Posterior vena cava (tissue), 2 donors: ENCODE measurements at places on chromosomes 1 and 21. TPM values are rescaled to one million over a fixed set of nuclear protein-coding genes. Genes with fewer than 3 reads are reported as not detected.

DNA sequence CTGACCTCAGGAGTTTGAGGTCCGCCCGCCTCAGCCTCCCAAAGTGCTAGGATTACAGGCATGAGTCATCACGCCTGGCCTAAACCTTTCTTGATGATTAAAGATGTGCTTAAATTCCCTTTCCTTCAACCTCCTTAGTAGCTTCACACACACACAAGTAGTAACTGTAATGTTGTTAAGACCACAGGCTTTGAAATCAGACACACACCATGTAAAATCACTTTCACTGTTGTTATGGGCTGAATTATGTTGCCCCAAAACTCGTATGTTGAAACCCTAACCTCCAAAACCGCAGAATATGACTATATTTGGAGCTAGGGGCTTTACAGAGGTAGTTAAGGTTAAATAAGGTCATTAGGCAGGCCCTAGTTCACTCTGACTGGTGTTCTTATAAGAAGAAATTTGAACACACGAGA lies 180.2 kb downstream of the NR5A2 start:
- no peak for DNase-seq

DNA sequence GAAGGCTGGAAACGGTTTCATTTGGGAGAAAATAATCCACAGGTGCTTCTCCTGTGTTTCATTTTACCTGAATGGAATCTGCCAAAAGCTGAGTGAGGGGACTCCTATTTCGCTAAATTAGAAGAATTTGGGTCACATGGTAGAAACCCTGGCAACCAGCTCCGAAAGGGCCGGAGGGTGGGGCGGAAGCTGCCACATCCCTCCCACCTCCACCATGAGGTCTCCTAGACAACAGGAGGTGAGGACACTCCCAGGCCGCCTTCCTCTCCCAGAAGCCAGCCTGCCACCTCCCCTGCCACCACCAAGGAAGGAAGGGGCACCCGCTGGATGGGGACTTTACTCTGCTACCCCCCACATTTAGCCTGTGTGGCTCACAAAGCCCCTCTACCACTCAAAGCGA lies 199.9 kb upstream of the ZC3H12A start:
- no peak for DNase-seq

DNA sequence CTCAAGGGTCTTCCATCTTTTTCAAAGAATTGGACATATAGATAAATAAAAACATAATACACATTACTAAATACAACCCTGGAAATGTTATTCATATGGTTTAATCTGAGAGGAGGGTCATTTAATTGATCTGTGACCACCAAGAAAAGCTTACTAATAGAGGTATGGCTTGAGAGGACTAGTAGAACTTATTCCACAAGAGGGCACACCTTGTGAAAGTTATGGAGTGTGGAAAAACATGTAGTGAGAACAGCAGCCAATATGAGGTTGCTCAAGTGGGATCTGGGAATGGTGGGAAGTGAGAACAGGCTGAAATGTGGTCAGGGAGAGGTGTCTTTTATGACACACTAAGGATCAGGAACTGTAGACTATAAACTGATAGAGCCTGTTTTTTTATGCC lies 973.5 kb upstream of the B3GALT2 start:
- no peak for DNase-seq

DNA sequence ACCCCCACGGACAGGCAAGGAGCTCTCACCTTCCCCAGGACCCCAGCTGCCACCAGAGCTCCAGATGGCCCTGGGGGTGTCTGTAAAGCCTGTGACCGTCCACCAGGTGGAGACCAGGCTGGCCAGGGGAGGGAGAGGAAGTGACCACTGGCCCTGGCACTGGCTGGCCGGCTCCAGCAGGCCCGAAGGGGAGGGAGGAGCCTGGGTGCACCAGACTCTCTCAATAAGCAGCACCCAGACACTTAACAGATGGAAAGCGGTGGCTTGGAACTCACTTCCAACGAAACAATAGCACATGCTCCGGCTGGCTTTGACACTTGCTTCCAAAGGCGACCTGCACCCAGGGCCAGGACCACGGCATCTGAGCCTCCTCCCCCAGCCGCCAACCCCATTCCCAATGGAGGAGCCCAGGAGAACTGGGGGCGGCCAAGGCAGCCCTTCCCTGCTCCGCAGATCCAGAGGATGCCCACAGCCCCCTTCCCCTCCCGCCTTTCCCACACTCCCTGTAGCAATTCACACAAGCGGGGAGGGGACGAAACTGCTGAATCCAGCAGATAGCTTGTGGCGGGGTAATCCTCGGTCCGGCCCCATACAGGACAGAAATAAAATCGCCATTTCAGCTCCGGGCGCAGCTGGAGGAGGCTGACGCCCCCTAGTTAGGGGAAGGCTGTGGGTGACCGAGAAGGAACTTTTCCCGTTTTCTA lies 742 bp upstream of the PDE9A start:
- peak; percentile 89 for DNase-seq

DNA sequence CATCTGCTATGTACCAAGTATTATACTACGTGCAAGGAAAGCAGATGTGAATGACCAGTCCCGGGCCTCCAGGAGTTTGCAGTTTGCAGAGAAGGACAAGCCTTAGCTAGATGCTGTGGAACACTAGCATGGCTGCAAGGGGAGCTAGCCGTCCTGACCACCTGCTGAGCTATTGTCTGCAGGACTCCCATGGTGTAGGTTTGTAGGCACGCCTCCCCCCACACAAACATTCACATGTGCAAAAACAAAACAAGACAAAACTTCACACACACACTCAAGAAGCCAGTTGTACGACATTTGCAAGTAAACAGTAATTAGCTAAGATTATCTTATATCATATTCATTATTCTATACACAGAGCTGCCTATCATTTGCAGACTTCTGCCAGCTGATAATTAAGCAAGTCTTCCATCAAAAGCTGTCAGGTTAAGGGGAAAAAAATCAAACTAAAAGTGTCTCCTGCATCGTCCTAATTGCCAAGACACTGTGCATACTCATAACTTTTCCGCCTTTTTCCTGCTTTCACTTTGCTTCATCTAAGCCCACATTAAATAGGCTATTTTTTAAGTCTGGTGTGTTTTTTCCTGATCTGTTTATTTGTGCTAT lies 10.7 kb upstream of the HNRNPU start:
- no peak for DNase-seq

KCNT2 gene
- 13.3 TPM for total RNA-seq
